ENCODE measurements at places on chromosomes 12 and 14.

DNA sequence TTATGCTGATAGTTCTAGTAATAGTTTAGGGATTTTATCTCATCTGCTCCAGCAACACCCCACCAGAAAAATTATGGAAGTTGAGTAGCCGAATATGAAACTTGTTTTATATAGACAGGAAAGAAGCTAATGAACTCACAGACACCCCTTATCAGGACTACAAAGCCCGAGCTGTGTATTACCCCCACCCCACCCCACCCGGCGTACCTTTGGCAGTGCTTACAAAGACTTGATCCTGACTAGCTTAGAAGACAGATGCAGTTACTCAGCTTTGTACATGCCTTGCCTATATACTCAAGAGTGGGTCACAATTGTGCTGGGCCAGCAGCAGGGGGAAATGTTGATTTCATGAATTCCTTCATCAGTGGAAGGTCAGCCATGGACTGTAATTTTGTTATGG, 22.4 kb downstream of the PROX2 start:
- no peak for DNase-seq

- DNase-seq = no peak
These were observed 19.1 kb upstream of the FOS start for GRCh38 chr14:75259510-75259855.

DNA sequence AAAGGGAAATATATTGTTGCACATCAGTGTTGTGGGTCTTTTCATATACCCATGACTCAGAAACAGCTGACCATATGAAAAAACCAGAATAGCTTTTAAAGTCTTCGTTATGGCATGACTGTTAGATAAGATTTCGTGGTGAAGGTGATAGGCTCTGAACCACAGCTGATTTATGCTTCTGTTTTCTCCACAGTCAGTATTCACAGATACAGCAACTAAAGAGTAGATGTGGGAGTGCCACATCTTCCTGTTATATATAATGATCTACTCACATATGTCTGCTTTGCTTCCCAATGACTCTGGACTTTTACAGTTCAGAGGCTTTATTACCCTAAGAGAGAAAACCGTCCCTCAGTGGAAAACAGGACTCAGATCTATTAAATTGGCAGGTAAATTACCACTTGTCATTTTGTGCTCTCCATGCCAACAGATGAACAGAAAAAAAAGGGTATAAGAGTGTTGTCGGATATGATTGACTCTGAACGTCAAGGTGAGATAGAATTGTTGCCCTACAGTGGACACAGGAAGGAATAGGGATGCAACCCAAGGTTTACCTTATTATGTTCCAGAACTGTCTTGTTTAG, 1037.1 kb downstream of the GALC start:
- no peak for DNase-seq

DNA sequence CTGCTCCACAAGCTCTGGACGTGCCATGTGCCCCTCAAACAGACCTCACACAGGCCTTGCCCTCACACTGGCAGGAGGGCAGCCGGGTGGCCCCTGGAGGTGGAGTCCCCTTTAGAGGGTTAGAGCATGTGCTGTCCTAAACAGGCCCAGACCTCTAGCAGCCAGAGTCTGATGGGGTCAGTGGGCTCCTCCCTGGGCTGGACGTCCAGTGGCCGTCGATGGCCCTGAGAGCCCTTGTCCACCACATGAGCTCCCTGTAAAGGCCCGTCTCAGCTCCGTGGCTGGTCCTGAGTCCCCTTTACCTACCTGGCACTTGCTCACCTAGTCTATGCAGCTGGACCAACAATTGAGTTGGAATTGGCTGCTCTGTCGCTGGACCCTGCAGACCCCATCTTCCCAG, 3.8 kb downstream of the TMEM179 start:
- no peak for DNase-seq

DNA sequence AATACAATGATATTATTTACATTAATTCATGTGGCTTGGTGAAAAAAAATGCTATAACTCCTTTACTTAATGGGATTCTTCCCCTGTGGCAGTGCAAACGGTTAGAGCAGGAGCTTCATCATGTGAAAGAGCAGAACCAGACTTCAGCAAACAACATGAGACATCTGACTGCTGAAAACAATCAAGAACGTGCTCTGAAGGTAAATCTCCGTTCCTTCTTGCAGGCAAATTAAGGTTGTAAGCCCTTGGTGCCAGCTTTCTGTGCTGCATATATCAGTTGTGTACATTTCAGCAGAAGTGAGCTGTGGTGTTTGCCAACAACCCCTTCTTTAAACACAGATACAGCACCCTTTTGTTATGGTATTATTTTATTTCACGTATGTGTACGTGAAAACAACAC, 171.7 kb downstream of the MIPOL1 start:
- DNase-seq = no peak

GRCh38 chr14:44712024-44712815, 205.1 kb upstream of the FSCB start:
- no peak for DNase-seq

DNA sequence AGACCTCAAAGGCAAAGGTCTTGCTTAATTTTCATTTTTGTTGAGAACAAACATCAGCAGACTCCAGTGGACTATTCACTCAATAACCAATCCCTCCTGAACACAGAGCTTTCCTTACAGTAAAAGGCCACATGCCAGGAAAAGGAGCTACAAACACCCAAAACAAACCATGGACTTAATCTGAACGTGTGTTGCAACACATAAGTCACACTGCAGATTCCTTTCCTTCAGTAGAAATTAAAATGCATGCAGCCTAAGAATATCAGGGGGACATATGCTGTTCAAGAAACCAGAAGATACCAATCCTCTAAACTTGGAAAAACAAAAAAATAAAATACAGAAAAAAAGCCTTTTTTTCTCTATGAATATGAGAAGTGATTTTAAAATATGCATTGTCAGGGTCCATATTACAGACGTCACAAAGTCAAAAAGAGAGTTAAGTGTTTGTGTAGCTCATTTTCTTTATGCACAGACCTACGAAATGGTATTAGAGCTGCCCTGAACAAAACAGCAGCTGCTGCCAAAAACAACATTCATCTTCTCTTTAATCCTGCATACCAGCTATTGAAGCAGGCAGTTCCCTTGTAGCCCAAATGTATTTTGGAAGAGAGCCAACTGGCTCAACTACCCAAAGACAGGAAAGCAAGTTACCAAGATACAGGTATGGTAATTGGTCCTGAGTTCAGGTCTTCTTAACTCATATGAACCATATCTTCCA, 26.2 kb downstream of the KITLG start:
- DNase-seq = no peak

- DNase-seq = no peak
These were observed 1.0 kb upstream of the TESC start for GRCh38 chr12:117100251-117100650.

DNA sequence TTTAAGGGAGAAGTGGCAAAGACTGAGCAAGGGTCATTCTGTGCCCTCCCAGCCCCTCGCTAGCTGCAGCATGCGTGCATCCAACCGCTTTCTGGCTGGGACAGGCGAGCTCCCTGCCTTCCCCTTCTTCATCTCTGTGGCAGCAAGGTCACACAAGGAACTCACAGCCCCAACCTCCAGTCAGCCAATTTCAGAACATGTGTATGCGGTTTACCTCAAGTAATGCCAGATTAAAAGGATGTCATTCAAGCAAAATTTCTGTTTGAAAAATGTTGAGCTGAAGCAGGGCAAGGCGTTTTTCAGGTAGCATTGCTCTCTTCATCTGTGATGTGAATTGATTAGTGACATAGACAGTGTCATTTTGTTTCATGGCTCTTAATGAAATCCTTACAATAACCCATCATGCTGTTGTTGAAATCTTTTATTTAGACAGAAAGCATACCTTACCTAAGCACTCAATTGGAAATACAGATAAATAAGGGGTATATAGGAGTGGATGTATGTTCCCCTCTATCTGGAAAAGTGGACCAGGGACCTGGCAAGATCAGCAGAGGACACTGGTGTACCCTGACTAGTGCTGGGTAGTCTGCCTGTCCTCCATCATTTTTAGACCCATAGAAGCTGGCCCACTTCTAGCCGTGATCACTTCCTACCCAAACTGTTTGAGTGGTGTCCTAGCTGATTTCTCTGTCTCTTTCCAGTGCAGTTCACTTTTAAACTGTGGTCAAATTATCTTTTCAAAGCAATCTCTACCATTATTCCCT, 82.8 kb upstream of the NEDD1 start:
- DNase-seq = no peak

GRCh38 chr12:97047361-97047760, 140.3 kb downstream of the NEDD1 start:
- DNase-seq = no peak

Measured in activated CD4-positive, alpha-beta T cell treated with anti-CD3 and anti-CD28 coated beads, Interleukin-2, Interleukin-6, amounts not matched to agents 100 ng/mL and 50 ng/mL, durations not matched to agents 16 hours and 8 hours (primary cell).